ENCODE measurements at places on chromosomes 11 and 22. TPM values are rescaled to one million over a fixed set of nuclear protein-coding genes. Genes with fewer than 3 reads are reported as not detected.

TMEM109 gene
- 195 TPM for polyA plus RNA-seq

PRDM11 gene
- polyA plus RNA-seq = 0.30 TPM

APOL4 gene
- polyA plus RNA-seq = not detected

HEPHL1 gene
- not detected for polyA plus RNA-seq

PRODH gene
- 0.15 TPM for polyA plus RNA-seq

FAT3 gene
- not detected for polyA plus RNA-seq

KCNK4 gene
- not detected for polyA plus RNA-seq

All from CD4-positive, alpha-beta memory T cell (primary cell).